ENCODE measurements at places on chromosomes 7 and 10. TPM values are rescaled to one million over a fixed set of nuclear protein-coding genes. Genes with fewer than 3 reads are reported as not detected.

- peak; percentile 77 for DNase-seq
These were observed 25.4 kb upstream of the ANK3 start for GRCh38 chr10:60414877-60415585.

DNA sequence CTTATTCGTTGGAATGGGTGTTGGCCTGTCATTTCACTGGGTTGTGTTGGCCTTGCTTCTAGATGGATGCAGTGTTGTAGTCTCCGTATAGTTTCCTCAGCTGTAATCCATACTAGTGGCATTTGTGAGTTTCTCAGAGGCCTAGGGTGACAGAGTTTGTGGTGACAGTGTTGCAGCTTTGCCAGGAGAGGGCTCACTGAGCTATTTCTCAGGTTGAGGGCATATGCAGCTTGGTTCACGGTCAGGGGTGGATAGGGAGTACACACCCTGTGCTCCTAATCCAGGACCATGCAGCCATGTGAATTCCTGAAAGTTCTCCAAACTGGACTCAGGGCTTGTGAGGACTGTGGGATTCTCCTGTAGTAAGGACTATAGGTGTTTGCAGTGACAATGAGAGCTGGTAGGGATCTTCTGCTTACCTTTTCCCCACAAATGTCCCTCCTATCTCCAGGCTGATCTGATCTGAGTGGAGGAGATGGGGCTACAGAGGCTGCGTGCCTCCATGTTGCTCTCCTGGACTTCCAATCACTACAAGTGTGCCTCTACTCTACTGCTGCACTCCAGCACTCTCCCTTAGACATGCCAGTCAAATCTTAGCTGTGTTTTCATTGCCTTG is 229.0 kb downstream of the STK31 start:
- peak; percentile 64 for DNase-seq

- DNase-seq = no peak
These were observed 278.2 kb upstream of the TEX47 start for GRCh38 chr7:89073776-89074175.

GRCh38 chr10:5445006-5445405 is 32.6 kb downstream of the NET1 start:
- no peak for DNase-seq

Gene NPFFR1
- total RNA-seq = not detected

GRCh38 chr10:47295411-47295810 is 4.6 kb upstream of the GDF10 start:
- DNase-seq = no peak

GRCh38 chr10:114276671-114277070 is 37.6 kb downstream of the VWA2 start:
- DNase-seq = no peak

- DNase-seq = no peak
These were observed 13.0 kb upstream of the AP5Z1 start for GRCh38 chr7:4762121-4763055.

- peak; percentile 51 for DNase-seq
These were observed 98.3 kb downstream of the TMEM130 start for GRCh38 chr7:98771519-98771918.

Gene BTRC
- 14.0 TPM for total RNA-seq

- no peak for DNase-seq
These were observed 95.0 kb upstream of the SLC26A5 start for GRCh38 chr7:103541026-103541425.

Gene KCNMA1
- 1.8 TPM for total RNA-seq

Gene NEUROD6
- total RNA-seq = not detected

DNA sequence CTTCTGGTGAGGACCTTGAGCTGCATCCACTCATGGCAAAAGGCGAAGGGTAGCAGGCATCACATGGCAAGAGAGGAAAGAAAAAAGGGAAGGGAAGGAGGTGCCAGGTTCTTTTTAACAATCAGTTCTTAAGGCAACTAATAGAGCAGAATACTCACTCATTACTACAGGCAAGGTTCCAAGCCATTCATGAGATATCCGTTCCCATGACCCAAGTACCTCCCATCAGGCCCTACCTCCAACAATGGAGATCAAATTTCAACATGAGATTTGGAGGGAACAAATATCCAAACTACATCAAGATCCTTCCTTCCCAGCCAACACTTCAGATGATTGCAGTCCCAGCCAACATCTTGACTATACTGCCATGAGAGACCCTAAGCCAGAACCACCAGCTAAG is 38.9 kb upstream of the YAE1 start:
- peak; percentile 20 for DNase-seq

Gene ADAM8
- total RNA-seq = 6.9 TPM

- no peak for DNase-seq
These were observed 27.1 kb downstream of the PRF1 start for GRCh38 chr10:70575486-70575873.

GRCh38 chr10:88062798-88063472 is 199.5 kb downstream of the PTEN start:
- DNase-seq = peak; percentile 34

- peak; percentile 62 for DNase-seq
These were observed 5.1 kb downstream of the PRXL2A start for GRCh38 chr10:80413271-80413996.

DNA sequence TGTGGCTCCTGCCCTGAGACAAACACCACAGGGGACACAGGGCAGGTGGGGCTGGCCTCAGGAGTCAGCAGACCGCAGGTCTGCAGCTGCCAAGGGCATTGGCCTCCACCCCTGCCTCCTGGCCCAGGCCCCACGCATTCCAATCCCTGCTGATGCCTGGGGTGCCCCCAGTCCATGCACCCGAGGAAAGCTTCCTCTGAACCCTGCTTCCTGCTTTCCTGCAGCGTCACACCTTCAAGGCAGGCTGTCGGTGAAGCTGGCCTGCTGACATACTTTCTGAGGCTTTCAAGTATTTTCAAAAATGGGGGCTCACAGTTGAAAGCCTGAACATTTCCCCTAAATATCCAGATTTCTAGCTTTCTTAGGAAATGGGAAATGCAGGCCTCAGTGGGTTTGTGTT is 22.5 kb upstream of the ANTXRL start:
- DNase-seq = no peak

DNA sequence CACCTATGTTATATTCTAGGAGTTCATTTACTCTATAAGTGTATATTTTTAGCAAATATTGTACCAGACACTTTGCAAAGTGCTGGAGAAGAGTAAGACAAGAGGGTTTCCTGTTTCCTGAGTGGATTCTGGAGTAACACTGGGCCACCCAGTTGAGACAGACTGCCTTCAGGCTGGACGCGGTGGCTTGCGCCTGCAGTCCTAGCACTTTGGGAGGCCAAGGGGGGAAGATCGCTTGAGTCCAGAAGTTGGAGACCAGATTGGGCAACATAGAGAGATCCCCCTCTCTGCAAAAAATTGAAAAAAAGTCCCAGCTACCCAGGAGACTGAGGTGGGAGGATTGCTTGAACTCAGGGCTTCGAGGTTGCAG is 772 bp upstream of the ZSCAN25 start:
- DNase-seq = no peak

DNA sequence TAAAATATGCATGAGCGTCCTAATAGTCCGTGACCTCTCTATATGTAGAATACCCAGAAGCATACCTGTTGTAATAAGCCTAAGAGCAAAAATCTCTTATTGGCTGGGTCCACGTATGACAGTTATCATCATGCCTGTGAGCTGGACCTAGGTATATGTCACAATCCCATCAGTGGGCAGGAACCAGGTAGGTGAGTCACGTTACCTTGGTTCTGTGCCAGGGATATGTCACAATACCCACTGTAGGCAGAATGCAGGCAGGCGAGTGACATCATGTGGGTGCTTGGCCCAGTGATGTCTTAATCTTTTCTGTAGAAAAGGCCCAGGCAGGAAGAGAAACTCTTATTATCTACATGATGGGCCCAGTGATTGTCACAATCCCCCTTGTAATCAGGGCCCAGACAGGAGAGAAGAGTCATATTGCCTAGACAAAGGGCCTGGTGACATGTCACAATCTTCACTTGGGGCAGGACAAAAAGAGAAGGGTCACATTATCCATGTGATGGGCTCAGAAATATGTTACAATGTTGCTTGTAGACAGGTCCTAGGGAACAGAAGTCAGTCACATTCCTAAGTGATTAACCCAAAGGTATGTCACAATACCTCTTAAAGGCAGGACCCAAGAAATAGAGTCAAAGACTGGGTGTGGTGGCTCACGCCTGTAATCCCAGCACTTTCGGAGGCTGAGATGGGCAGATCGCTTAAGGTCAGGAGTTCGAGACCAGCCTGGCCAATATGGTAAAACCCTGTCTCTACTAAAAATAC is 12.9 kb upstream of the ZNF736 start:
- DNase-seq = no peak

DNA sequence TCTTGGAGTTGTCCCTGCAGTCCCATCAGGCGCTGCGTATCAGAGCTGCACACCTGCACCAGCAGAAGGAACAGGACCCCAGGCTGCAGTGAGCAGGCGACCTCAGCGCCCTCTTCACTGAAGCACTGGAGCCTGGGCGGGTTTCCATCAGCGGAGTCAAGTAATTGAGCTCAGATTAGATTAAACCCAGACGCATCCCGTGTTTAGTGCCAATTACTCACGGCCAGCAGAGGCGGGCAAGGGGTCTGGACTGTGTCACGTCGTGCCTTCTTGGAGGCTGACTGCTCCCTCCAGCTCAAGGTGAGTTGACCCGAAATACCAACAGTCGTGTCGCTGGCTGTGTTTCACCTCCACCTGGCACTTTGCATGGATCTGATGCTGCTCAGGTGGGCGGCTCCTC is 123.6 kb downstream of the CXCL12 start:
- DNase-seq = peak; percentile 94

- DNase-seq = no peak
These were observed 8.6 kb downstream of the PSAP start for GRCh38 chr10:71842422-71842821.

GRCh38 chr7:7256731-7257274 is 74.5 kb downstream of the C1GALT1 start:
- no peak for DNase-seq

- no peak for DNase-seq
These were observed 449.4 kb downstream of the TNS3 start for GRCh38 chr7:47132471-47132870.

DNA sequence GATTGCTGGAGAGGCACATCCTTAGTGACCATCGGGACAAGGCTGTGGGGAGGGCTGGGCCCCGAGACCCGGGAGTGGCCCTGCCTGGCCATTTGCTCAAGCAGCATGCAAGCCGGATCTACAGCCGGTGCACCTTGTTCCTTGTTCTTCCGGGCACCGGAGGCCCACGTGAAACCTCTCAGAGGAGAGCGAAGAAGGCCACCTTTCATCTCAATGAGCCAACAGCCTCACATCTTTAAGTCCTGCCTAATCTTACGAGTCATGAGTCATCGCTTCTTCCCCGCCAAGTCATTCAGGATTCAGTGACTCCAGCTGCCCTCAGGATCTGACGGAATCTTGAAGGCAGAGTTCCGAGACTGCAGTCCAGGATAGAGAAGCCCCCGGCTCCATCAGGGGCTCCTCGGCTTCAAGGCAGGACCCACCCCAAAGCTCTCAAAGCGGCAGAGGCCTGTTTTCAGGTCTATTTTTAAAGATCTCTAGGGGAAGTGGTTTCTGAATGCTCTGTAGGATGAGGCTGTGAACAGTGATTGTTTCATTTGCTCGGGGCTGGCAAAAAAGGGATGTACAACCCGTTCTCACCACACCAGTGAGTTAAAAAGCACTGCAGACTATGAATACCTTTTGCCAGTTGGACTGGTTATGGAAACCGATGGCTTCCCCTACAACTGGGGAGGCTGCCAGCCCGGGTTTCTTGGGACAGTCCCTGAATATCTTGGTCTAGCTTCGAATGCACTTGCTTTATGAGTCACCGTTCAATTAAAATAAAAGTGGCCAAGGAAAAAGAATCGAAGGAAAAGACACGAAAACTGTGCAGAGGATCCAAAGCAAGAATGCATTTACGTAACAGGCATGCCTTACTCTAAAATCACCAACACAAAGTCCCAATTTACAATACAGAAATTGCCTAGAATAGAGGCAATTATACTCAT is 57.2 kb upstream of the ECHDC3 start:
- DNase-seq = peak; percentile 83

GRCh38 chr7:85023066-85023712 is 163.7 kb downstream of the SEMA3D start:
- DNase-seq = peak; percentile 60

DNA sequence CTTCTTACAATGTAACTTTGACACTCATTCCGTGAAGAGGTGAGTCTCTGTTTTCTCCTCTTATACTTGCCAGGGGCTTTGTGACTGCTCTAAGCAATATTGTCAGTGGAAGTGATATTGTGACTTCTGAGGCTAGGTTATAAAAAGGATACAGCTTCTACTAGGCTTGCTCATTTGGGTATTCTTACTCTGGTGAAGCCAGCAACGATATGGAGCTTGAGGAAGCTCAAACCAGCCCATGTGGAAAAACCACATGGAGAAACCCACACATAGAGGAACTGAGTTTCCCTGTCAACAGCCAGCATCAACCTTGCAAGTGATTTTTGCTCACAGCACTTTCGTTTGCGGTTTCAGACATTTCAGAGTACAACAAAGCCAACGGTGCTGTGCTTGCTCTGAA is 149.6 kb upstream of the SEMA3E start:
- no peak for DNase-seq
